ENCODE measurements at places on chromosomes 6 and 20.

DNA sequence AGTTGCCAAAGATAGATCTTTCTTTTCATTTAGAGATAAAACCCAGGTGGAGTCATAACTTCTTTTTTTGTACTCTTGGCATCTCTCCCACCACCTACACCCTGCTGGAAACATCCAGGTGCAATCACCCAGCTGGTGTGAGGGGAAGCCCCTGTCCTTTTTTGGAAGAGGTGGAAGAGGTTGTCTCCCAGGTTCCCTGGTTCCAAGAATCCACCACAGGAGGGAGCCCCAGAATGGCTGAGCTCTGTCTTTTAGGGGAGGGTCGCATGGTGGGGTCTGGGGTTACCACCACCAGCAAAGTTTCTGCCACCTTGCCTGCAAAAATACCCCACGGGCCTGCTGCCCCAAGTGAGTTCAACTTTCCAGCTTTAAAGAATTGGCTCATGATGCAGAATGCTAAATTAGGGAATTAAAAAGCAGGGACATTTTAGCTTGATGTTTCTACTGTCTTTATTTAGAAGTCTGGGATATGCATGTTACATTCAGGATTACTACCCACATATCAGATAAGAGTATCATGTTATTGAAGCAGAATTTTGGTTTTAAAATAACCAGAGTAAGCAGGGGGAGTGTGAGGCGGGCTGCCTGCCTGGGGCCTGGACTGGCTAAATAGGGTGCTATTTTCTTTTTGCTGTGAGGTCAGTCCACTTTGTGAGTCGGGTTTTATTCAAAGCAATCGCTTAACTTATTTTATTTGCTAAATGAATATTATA, 11.0 kb downstream of the SMOC2 start:
- DNase-seq, result no peak

- DNase-seq, result no peak
Observed at GRCh38 chr20:45507011-45507820, 8.2 kb downstream of the SPINT3 start.

GRCh38 chr6:101365181-101365580, 28.3 kb upstream of the GRIK2 start:
- DNase-seq, result no peak

DNA sequence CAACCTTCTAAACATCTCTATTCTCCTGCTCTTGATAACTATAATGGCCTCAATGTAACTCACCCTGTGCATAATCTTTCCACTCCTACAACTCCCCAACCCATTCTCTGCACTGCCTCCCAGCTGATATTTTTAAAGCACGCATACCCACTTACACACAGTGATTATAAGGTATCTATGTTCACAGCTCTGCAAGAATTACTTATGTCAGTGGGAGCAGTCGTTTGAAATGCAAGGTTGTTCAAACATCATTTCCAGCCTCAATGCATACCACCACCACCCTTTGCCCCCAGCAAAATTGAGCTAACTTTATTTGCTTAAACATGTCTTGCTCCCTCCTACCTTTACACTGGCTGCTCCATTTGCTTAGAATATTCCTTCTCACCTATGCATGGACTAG, 506.0 kb downstream of the RFPL4B start:
- DNase-seq, result no peak

DNA sequence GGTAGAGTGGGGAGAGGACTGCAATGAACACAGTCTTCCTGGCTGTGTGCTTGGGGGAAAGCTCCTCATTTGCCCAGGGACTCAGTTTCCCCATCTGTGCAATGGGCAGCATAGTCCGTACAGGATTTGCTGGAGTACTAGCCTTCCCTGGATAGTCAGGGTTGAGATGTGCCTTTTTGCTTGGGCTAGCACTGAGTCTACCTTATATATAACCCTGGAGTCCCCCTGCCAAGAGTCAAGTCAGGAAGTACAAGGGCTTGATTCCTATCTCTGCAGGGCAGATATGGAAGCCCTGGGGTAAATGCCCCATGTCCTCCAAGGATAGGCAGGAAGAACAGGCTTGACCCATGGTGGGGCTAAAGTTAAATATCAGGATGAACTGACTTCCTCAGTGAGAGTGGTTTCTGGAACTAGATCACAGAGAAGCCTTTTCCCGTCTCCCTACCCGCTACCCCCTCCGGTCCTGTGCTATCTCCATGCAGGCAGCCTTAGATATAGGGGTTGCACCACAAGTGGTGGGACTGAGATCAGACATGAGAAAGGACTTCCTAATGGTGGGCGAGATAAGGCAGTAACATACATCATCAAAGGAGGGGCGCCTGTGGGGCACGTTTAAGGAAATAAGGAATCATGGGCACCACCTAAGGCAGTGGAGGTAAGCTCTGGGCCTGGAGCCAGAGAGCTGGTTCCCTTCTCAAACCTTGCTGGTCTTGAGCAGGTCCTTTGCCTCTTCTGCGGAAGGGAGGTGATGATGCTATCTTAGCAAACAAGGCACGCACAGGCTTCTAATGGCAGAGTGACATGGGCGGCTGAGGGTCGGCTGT, 157.9 kb downstream of the MRPL14 start:
- DNase-seq, result no peak

DNA sequence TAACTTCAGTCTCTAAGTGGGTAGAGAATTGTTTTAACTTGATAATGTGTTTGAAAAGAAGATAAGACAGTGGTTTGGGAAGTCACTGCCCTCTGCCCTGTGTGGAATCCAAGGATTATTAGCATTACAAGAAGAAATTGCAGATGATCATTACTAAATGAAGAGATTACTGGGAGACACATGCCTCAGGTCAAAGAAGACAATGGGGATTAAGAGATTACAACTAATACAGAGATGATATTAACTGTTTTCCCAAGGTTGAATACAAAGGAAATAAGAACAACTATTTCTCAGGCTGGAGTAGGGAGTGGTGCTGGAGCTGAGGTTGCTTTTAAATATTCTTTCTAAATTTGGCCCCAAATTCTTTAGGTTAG, 166.0 kb downstream of the TRMT11 start:
- no peak for DNase-seq

DNA sequence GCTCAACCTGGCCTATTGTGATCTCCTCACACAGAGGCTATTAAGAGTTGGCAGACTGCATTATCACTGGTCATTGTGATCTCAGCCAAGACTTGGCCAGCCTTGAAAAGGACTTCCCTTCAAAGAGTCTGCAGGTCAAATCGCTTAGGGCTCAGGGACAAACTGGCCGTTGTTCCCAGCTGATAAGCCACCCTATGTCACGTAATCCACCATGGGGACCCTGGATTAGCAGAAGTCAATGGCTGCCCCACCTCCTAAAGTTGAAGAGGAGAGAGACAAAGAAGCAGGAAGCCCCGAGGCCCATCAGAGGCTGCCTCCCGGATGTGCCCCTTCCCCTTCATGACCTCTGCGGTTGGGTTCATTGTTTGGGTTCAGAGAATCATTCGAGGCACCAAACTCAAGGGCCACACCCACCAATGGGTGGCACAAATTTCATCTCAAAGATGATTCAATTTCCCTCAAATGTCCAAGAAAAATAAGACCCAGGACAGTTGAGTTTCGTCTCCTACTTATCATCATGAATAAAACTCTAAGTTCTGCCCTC, 56.6 kb downstream of the BPIFB1 start:
- DNase-seq, result no peak

DNA sequence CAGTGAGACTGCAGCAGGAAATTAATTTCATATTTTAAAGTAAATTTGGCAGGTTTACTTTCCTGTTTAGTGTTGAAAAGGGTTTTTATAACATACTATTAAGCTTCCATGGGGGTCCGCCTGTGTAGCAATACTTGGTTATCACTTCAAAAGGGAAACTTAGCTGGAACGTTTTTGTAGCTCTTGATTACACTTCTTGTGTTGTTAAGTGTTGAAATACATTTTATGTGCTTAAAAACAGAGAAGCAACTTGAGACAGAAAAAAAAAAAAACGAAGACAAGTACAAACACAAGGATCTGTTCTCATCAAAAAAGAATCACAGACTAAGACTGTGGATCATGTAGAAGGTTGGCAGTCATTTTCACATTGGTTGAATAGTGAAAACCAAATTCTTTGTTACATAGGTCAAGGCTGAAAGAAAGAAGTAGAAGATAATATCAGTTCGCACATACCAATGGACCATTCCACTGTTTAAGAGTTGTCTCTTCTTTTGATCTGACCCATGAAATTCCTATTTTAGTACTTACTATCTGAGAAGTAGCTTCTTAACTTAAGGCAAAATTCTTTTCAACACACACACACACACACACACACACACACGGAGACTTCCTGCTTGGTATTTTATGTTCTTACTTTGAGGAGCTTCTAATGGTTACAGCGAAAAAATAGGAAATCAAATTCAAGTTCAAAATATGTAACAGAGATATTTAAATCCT, 113.9 kb upstream of the SLC35B3 start:
- DNase-seq, result no peak

DNA sequence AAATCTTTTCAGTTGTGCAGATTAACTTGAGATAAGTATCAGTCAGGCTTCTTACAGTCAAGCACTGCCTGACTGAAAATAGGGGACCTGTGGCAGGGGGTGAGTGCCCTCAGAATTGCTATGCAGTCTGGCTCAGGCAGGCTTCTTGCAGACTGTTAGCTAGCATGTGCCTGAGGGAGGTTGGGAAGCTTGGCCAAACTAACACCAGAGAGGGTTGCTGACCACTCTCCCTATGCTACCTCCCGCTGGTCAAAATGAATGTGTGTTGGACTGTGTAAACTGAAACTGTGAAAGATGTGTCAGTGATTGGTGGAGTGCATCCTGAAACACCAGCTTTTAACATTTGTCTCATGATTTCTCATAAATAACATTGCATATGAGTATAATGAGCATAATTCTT, 622.3 kb upstream of the IMPG1 start:
- no peak for DNase-seq

GRCh38 chr6:113111550-113111949, 745.6 kb upstream of the MARCKS start:
- no peak for DNase-seq

DNA sequence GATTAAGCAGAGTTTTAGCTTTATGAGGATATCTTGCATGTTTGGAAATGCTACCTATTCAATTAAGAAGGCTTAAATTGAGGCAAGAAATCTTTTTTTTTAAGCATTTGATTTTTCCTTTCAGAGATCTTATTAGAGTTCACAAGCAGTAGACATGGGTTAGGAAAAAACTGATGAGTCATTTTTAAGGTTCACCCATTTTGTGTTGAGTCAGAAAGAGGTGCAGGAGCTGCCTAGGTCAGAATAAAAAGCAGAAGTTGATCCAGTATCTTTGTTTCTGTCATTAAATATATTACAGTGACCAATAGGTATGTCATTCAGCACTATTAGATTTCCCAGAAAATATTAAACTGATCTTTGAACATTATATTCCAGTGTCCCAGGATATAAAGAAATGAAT, 306.8 kb downstream of the LMBRD1 start:
- DNase-seq, result no peak

DNA sequence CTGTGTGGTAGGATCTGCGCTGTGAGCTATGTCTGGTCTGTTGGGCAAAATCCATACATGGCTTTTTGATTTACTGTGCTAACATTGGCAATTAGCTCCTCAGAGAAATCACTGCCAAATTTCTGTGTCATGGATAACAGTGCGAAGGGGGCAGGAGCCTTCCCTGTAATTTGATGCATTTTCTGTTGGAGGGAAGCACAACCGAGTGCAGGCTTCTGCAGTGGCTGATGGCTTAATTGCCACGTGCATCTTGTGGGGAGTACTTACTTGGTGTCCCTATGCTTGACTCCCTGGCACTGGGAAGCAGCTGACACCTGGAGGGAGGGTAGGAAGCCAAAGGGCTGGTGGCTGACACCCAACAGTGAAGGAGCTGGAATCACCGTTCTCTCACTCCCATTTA, 99.3 kb upstream of the PROKR2 start:
- no peak for DNase-seq

DNA sequence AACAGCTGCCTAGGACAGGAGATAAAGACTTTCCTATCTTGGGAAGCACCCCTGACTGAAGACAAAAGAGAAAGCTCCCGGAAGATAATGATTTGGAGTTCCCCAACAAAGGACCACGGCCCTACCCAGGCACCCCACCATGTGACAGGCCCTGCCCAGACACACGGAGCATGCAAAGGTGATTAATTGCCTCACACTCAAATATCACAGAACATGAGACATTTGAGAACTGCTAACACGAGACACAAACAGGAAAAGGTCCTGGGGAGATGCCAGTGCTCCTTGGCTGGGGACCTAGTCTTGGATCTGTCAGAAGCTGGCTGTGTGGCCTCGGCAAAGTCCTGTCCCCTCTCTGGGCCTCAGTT, 82.5 kb upstream of the PTPN1 start:
- no peak for DNase-seq

DNA sequence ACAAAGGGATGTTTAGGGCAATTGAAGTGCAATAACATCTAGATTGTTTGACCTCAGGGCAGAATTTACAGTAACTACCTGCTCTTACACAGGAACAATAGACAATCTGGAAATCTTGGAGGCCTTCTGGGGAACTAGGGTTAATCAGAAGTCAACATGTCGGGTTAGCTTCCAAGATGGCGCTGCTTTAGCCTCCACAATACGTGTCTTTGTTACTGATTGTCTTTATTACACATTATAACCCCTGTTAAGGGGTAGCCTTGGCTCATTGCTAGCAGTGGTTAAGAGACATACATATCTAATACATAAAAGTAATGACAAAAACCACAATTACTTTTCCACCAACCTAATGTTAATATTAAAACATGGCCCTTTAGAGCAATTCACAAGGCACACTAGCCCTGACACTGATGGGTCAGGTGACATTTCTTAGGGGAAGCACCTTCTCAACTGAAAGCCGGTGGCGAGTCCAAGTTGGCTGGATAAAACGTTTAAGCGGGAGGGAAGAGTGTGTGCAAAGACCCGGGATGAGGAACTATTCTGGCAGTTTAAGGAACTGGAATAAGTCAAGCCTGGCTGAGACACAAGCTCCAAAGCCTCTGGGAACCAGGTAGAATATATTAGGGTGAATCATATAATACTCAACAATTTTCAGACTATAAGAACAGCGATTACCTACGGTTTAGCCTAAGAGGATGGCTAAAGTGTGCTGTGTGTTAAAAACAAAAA, 236.9 kb downstream of the BCAS1 start:
- DNase-seq, result no peak

DNA sequence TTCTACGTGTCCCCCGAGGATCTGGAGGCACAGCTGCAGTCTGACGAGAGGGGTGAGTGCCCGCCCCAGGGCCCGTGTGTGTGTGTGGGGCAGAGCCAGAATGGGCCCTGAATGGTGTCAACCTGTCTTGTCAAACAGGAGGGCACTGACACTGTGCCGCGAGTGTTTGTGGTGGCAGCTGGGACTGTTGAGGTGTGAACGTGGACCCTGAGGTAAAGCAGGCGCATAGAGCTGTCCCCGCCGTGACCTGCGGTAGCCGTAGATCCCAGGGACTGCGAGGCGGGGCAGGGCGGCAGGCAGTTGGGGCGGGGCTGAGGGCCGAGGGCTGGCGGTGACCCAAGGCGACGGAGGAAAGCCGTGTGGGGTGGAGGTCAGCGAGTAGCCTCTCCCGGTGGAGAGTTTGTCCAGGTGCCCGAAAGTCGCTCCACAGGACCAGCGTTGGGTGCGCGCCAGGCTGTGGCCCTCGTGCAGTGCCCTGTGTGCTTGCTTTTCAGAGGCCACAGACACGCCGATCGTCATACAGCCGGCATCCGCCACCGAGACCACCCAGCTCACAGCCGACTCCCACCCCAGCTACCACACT, 25.2 kb downstream of the UCKL1 start:
- DNase-seq, result no peak
